Left lobe of liver (tissue), 2 donors: ENCODE measurements at places on chromosomes 11 and 22. TPM values are rescaled to one million over a fixed set of nuclear protein-coding genes. Genes with fewer than 3 reads are reported as not detected.

RIMBP3B gene
- total RNA-seq = 0.08 TPM

MYBPC3 gene
- total RNA-seq = 0.08 TPM

SLC6A5 gene
- total RNA-seq = not detected

OR5W2 gene
- total RNA-seq = not detected

OSBPL5 gene
- total RNA-seq = 3.6 TPM

THYN1 gene
- total RNA-seq = 21.1 TPM

ZNF215 gene
- total RNA-seq = 0.10 TPM

TIGD3 gene
- total RNA-seq = 0.43 TPM

OR4C5 gene
- not detected for total RNA-seq

MUC2 gene
- total RNA-seq = 0.38 TPM

ATXN10 gene
- total RNA-seq = 71.7 TPM

CLDN5 gene
- 10.4 TPM for total RNA-seq

KREMEN1 gene
- 4.9 TPM for total RNA-seq

OLFML1 gene
- 2.2 TPM for total RNA-seq

KRTAP5-10 gene
- 0.15 TPM for total RNA-seq

KCNE3 gene
- 2.1 TPM for total RNA-seq

IL18 gene
- total RNA-seq = 1.9 TPM

RFPL1 gene
- 0.45 TPM for total RNA-seq

FAM181B gene
- not detected for total RNA-seq

TRPM5 gene
- not detected for total RNA-seq

GAL3ST3 gene
- total RNA-seq = not detected

SLC16A8 gene
- not detected for total RNA-seq

GLYAT gene
- 270 TPM for total RNA-seq

UBQLNL gene
- total RNA-seq = 0.23 TPM

CST6 gene
- total RNA-seq = not detected

APOA4 gene
- 102 TPM for total RNA-seq

FIBIN gene
- total RNA-seq = 0.91 TPM

B4GALNT4 gene
- 0.28 TPM for total RNA-seq

C22orf31 gene
- not detected for total RNA-seq

MEI1 gene
- total RNA-seq = 0.53 TPM

DDIAS gene
- total RNA-seq = 0.75 TPM
